Glutamatergic neuron (in vitro differentiated cells): ENCODE measurements at places on chromosomes 5 and 9.

DNA sequence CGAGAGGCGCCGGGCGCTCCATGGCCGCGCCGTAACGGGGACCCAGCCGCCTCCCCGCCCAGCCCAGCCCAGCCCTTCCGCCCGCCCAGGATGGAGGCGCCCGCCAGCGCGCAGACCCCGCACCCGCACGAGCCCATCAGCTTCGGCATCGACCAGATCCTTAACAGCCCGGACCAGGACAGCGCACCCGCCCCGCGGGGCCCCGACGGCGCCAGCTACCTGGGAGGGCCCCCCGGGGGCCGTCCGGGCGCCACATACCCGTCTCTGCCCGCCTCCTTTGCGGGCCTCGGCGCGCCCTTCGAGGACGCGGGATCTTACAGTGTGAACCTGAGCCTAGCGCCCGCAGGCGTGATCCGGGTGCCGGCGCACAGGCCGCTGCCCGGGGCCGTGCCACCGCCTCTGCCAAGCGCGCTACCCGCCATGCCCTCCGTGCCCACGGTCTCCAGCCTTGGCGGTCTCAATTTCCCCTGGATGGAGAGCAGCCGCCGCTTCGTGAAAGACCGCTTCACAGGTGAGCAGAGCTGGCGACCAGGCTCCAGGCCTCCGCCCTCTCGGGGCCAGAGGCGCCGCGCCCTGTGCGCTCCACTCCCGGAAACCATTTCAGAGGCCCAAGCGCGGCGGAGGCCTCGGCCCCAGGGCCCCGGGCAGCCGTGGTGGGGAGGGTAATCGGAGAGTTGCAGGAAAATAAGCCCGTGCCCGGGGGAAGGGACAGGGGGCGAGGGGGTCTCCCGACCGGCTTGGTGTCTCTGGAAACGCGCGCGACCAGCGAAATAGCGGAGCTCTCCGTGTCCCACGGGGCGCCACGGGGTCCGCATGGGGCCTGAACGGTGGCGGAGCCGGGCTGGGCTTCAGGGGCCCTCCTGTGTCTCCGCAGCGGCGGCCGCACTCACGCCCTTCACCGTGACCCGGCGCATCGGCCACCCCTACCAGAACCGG is 496 bp downstream of the TLX3 start:
- DNase-seq: peak; percentile 75

GRCh38 chr5:112210430-112211005 is 208.6 kb downstream of the EPB41L4A start:
- DNase-seq: peak; percentile 47

DNA sequence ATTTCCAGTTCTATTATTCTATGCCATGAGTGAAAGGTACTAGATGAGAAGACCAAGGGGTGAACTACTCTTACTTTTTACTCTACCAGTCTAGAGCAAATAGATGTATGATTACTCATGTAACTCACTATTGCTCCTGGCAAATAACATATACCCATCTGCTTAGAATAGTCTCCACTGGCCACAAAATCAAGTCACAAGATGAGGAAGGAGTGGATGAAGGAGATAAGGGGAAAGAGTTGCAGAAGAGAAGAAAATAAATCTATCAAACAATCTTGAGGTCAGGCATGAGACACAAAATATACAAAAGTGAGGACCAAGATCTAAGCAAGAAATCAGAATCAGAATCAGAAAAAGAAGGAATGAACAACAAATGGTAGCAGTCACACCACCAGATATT is 13.7 kb upstream of the NR4A3 start:
- no peak for DNase-seq

GRCh38 chr5:66307647-66308241 is 163.6 kb downstream of the SREK1 start:
- no peak for DNase-seq

DNA sequence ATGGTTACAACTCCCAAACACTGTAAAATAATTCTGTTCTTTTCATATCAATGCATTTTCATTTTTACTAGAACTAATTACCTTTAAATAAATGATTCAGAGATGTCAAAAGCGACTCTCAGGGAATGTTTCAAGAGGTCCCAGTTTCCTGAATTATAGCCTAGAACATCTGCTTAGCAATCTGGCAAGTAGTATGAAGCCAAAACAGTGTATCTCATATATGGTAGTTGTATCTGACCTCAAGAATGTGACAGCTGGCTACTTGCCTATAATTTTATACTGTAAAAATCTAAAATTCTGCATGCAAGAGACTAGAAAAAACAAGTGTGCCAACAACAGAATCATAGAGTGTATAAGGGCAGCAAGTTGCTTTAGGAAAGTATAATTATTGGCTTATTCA is 187.7 kb upstream of the POU5F2 start:
- DNase-seq: no peak
